ENCODE measurements at places on chromosomes 16 and 17.

GRCh38 chr16:14284930-14285512 lies 213.9 kb downstream of the MRTFB start:
- peak; percentile 40 for DNase-seq

- DNase-seq, result peak; percentile 72
These were observed at the start of the genes EMC6 and TAX1BP3 for GRCh38 chr17:3668279-3669084. Gene EMC6, plus strand, starts transcription at chr17:3668812. Its CDS starts 335 bp downstream, at chr17:3669147. Gene TAX1BP3, minus strand, starts transcription at chr17:3668578. Its CDS starts 52 bp downstream, at chr17:3668526.

GRCh38 chr16:53374800-53375199 lies 59.5 kb upstream of the RBL2 start:
- no peak for DNase-seq

DNA sequence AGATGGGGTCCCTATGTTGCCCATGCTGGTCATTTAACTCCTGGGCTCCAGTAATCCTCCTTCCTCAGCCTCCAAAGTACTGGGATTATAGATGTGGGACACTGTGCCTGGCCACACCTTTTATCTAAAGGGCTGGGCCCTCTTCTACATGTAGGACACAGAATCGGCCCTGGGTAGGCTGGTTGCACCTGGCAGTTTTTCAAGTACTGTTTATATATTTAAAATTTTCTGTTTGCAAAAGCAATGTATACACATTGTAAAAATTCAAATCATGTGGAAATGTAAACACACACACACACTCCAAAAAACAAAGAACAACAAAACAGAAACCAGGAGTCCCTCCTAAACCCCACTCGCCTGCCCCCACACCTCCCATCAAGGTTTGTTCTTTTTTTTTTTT lies 28.1 kb upstream of the SIAH1 start:
- no peak for DNase-seq

GRCh38 chr16:4501071-4501478 lies 24.9 kb downstream of the HMOX2 start:
- DNase-seq, result no peak

DNA sequence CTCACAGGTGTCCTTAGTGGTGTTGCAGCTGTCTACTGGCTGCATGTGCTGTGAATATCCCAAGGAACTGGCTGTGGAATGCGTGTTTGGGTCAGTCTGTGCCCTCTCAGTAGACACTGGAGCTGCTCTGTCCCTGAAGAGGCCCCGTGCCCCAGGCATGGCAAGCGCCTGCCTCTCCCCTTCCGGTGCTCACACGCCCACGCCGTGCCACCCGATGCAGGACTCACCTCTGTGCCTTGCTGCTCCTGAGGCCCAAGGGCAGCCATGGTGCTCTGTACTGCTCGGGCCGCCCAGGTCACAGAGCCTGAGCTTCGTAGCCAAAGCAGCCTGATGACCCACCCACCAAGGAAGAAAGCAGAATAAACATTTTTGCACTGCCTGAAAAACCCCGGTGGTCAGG lies 10.0 kb downstream of the RGS11 start:
- DNase-seq, result no peak

DNA sequence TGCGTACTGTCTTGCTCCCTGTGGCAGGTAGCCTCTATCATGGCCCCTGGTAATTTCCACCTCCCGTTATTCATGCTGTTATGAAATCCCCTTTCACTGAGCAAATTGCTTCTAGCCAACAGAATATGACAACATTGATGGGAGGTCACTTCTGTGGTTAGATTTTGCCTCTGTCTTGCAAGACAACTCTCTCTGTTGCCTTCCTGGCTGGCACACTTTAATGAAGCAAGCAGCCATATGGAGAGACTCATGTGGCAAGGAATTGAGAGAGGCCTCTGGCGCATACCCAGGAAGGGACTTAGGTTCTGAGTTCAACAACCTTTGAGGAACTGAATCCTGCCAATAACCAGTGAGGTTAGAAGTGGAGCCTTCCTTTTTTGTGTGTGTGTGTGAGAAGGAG lies 51.8 kb upstream of the GPRC5B start:
- DNase-seq, result no peak

GRCh38 chr17:32820440-32820839 lies 56.5 kb downstream of the MYO1D start:
- no peak for DNase-seq

GRCh38 chr17:7673239-7673638 lies 14.1 kb downstream of the TP53 start:
- no peak for DNase-seq

- no peak for DNase-seq
These were observed 1.5 kb upstream of the CPNE7 start for GRCh38 chr16:89573826-89574680.

- peak; percentile 52 for DNase-seq
These were observed 188.6 kb upstream of the PSMD7 start for GRCh38 chr16:74107795-74108610.

DNA sequence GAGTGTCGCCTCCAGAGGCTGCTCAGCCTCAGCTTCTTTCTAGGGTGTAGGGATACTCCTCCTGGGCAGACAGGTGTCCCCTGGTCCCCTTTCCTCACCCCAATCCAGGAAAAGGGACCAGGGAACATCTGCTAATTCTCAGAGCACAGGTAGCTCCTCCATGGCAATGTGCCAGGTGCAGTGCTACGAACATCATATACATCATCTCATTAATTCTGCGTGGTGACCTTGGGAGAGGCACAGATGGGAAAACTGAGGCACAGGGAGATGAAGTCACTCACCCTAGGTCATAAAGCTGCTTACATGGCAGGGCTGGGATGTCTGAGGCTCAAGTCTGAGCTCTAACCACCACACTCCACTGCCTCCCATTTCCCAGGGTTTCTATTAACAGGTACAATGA lies 11.7 kb downstream of the HDAC5 start:
- no peak for DNase-seq

GRCh38 chr16:67910158-67910557 lies 17.1 kb downstream of the PSKH1 start:
- peak; percentile 68 for DNase-seq

DNA sequence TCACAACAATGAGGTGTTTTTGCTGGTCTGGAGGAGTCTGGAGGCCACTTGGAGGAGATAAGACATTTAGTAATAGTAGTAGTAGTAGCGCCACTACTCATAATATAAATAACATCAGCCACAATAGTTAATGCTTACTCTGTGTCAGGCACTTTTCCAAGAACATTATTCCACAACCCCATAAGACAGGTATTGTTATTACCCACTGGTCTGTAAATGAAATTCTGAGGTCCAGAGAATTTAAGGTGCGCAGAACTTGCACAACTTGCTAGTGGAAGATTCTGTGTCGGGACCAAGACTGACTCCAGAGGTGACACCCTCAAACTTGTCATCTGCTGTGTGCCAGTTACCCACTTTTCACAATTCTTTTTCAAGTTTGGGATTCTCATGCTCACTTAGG lies 106.5 kb downstream of the MRM1 start:
- no peak for DNase-seq

DNA sequence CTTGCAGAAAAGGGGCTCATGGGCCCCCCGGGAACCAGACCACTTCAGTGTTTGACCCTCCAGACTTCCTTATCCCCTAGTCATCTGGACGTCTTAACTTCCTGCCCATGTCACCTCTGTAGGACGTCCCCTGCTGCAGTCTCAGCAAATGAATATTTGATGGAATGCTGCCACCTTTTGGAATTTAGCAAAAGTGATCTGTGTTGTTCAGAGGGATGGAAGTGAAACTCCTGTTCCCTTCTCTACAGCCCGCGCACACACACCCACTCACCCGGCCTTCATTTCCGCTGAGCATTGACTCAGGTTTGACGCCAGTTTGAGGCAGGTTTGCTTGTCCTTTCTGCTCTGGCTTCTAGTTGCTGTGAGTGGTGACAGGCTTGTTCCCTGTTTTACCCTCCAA lies 507.2 kb upstream of the EEF2KMT start:
- no peak for DNase-seq

- DNase-seq, result no peak
These were observed 51.0 kb downstream of the HYDIN start for GRCh38 chr16:71179569-71179968.

GRCh38 chr17:77742579-77742978 lies 215.9 kb upstream of the TNRC6C start:
- no peak for DNase-seq

- DNase-seq, result no peak
These were observed 207.8 kb upstream of the WSCD1 start for GRCh38 chr17:5862395-5862794.

DNA sequence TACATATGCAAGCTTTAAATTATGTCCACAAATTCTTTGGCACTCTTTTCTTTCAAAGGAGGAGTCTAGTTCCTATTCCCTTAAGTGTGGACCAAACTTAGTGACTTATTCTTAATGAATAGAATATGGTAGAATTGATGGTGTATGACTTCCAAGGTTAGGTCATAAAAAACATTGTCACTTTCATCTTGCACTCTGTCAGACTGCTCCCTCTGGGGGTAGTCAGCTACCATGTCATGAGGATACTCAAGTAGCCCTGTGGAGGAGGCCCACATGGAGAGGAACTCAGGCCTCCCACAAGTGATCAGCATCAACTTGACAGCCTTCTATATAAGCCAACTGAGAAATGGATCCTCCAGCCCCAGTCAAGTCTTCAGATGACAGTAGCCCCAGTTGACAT lies 58.0 kb upstream of the SCNN1B start:
- DNase-seq, result no peak

DNA sequence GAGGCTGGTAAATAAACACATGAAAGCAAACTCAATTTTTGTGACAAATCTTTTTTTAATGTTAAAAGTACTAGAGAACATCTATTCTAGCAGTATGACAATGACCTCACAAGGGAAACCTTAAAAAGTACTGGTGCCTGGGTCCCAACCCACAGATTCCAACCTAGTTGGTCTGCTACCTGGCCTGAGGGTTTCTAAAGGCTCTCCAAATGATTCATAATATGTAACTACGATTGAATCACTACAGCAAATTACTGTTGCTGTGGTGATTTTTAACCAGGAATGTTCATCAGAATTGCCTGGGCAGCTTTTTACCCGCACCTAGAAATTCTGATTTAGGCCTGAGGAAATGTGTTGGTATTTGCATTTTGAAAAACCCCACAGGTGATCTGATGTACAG lies 26.1 kb downstream of the CDR2 start:
- no peak for DNase-seq

DNA sequence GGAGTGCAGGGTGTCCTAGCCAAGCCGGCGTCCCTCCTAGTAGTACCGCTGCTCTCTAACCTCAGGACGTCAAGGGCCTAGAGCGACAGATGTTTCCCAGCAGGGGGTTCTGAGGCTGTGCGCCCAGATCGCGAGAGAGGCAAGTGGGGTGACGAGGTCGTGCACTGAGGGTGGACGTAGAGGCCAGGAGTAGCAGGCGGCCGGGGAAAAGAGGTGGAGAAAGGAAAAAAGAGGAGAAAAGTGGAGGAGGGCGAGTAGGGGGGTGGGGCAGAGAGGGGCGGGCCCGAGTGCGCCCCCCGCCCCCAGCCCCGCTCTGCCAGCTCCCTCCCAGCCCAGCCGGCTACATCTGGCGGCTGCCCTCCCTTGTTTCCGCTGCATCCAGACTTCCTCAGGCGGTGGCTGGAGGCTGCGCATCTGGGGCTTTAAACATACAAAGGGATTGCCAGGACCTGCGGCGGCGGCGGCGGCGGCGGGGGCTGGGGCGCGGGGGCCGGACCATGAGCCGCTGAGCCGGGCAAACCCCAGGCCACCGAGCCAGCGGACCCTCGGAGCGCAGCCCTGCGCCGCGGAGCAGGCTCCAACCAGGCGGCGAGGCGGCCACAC lies at the start of gene MMP2:
Gene MMP2, plus strand, starts transcription at position 372 of the 603 bp plus-strand sequence. CDS start 282 bp downstream, outside the sequence.
- peak; percentile 36 for DNase-seq

DNA sequence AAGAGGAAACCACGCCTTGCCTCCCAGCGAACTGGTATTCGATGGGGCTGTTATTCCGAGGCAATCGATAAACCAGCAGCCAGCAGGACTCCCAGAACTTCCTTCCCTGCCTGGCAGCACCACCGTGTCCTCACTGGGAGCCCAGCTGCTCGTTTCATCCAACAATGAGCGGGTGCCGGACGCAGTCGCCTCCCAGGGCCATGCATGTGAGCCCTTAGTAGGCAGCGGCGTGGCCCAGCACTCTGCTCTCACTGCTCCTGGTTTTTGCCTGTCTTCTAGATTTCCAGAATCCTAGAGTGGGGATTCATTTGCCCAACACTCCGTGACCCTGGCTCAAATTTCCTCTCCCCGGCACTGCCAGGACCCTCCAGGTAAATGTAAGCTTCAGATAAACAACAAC lies 29.1 kb upstream of the RASD1 start:
- no peak for DNase-seq

DNA sequence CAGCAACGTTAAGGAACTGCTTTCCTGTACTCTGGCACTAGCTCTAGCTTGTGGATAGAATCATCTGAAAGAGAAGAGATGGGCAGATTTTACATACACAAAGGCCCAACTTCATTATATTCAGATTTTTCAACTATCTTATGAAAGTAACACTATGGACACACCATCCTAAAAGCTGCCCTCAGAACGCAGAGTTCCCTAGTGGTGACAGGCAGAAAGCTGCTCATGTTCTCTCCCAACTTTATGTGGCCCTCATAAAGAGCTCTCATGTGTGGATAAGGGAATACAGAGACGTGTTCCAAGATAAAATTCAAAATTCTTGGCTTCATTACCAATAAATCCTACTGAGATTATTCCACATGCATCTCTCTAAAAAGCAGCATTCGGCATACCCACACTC lies 1.5 kb downstream of the CFAP20 start:
- DNase-seq, result no peak

DNA sequence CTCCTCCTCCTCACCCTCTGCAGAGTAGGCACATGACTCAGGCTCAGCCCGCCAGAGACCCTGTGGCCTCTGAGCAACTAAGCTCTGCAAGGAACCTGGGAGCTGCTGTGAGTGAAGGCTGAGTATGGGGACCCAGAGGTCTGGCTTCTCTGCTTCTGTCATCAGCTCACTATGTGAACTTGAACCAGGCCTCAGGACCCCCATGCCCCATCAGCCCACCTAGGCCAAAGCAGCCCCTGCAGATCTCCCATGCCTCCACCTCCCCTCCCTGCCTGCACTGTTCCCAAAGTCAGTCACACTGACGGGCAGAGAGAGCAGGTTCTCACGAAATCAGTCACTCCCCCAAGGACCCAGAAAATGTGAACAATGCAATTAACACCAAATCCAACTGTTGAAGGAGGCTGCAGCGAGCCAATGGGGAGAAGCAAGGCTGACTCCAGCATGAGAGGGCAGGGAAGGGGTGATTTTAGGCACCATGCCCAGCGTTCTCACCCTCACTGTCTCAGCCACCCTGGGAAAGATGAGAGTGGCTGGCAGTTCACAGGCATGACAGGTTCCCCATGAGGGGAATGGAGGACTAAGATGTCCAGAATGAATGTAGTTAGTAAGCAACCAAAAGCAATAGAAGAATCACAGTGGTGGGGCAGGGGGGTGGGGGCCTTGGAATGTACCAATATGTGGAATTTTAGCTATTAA lies 60.6 kb downstream of the BEAN1 start:
- DNase-seq, result no peak

Data from DMS 273 treated with DMSO at 0.1 percent for 48 hours (cell line).